NCI-H526 (cell line): ENCODE measurements at places on chromosomes 2 and 18.

- DNase-seq: no peak
Observed at GRCh38 chr2:68846091-68846490, 25.1 kb downstream of the BMP10 start.

DNA sequence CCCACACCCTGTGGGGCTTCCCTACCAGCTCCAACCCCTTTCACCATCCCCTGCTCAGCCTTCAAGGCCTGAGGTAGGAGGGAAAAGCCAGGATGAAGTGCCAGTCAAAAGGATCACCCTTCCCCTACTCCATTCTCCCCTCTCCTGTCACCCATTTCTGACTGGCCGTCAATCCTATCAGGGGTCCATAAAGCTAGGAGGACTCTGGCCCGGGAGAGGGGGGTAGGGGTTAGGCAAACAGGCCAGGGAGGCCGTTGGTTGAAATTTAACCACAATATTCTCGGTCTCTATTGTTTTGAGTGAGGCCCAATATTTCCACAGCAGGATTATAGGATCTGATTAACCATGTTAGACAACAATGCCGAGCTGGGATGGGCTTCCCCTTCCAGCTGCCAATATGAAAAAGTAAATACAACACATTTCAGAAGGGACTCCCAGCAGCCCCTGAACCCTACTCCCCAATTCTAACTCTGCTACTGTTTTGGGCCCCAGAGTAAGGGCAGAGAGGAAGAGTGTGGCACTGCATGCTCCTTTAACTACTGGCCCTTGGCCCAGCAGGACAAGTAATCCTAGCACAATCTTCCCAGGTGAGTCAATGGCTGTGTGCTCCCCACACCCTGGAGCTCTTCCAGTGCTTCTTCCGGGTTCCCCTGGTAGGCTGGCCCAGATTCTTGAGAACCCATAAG lies 10.6 kb upstream of the IHH start:
- DNase-seq: no peak

DNA sequence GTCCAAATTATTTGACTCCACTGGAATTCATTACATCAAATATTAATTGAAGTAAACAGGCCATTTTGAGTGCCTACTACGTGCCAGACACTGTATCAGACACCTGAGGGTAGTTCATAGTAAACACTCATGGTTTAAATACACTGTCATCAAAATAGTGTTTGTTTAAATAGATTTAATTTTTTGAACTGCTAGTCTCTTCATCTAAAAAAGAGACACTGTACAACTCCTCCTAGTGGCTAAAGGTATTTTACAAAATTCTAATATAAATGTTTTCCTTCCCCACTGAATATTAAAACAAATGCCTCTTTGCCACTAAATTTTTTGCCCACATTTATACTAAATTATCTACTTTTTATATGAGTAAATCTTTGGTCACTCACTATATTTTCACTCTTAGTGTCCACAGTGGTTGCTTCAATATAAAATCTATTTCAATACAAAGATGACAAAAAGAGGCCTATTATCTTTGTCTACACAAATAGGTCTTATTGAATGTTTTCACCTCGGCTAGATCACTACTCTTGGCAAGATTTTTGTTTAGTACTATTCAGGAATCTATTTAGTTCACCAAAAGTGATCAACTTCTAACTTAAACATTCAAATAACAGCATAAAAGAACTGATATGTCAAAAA lies 122.1 kb downstream of the TMEM247 start:
- peak; percentile 8 for DNase-seq

DNA sequence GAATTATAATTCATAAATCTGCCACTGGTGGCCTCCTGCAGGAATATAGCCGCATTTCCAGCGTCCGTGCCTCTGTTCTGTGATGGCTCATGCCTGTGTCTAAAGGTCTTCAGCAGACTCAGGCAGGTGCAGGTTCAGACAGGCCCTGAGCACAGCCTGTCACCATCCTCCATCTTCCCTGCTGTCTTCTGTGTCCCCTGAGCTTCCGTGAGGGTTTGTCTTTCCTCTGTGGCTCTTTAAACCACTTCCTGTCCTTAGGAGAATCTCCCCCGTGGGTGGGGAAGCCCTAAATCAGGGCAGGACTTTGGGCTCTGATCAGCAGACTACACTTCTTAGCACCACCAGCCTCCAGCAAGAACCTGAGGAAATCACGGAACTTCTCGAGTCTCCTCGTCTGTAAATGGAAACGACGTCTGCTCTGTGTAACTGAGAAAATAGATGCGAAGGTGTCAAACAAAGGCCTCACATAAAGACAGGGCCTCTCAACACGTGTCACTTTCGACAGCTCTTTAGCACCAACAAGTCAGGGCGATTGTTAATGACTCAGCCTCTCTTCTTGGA lies 24.1 kb upstream of the NFATC1 start:
- DNase-seq: no peak

DNA sequence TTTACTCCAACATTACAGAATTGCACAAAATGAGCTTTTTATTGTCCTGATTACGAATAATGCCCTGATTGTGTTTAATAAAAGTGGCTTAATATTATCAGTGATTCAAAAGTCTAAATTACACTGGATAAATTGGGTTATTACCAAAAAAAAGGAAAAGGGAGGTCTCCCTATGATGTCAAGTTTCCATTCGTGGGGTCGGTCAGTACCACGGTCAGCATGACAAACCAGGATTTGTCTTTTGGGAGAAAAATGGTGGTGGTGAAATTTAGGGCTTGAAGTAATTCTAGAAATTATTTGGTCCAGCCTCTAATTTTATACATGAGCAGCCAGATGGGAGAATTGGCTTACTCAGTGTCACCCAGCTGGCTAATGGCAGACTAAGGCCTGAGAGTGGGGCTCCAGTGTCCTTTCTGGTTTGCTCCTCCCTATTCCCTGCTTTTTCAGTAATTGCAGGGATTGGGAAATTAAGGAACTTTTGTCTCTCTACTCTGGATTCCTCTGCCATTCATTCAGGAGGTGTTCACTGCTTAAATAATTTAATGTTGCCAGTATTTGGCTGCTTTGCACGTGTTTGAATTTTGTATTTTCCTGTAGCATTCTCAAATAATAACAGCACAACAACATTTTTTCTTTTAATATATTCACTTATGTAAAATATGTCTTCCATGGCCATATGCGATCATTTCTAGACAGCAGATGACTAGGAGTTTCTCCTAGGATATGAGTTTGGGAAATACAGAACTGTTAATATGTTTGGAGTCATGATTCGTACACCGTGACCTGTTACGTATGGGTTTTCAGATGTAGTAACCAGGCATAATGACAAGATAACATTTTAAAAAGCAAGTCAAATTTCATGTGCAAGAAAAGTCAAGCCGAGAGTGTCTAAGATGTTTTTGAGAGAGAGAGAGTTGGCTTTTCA lies 128.9 kb upstream of the NOSTRIN start:
- DNase-seq: no peak

GRCh38 chr2:19785447-19785846 lies 116.3 kb downstream of the TTC32 start:
- DNase-seq: no peak

DNA sequence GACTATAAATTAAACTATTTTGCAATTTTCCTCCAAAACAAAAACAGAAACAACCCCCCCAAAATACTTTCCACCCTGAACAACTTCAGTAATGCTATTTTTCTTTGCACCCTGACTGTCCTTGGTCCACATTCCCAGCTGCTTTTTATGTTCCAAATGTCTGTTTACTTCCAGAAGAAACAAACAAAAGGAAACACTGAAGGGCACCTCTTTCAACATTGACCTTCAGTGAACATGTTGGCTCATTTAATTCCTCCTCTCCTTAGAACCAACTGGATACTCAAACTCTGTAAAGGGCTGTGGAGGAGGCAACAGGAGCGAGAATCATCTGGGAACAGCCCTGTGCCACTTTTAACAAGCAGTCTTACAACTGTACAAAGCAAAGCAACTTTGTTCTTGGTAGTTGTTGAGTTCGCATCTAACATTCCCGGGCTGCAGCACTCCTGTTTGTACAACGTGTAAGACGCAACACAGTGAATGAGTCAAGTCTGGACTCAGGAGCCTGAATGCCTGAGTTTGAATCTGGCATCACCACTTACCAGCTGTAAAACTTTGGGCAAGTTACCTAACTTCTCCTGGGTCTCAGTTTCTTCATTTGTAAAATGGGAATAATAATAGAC lies 111.4 kb upstream of the GATA6 start:
- DNase-seq: no peak

DNA sequence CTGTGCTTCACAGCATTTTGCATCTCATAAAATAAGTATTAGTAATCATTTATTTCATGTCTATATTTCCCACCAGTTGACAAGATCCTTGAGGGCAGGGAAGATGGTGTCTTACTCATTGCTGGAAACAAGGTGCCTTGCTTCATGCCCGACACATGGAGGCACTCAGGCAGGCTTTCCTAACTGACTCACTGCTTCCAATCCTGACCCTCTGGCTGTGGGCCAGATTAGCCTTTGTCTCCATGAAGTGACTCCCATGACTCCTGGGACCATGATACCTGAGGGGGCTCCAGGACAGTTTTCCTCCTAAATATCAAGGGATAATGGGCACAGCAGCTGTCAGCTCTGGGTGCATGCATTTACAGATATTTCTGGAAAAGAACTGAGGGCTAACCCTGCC lies 275.1 kb downstream of the AGPS start:
- no peak for DNase-seq

GRCh38 chr2:68819556-68819955 lies 51.6 kb downstream of the BMP10 start:
- DNase-seq: no peak

DNA sequence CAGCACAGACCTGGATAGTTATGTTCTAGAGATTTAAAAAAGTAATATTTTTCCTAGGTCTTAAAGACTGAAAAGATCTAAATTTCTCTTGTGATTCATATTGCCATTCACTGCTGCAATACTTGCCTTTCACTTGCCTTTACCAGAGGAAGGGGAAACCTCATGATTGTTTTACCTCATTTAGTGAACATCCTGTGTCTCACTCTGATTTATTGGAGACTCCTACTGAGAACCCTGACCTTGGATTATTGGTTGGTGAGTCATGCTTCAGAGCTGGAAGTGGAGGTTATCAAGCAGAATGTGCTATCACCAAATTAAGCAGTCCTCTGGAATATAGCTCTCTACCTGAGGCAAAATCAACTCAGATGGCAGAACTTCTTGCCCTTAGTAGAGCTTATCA lies 500.5 kb downstream of the TSN start:
- DNase-seq: no peak

DNA sequence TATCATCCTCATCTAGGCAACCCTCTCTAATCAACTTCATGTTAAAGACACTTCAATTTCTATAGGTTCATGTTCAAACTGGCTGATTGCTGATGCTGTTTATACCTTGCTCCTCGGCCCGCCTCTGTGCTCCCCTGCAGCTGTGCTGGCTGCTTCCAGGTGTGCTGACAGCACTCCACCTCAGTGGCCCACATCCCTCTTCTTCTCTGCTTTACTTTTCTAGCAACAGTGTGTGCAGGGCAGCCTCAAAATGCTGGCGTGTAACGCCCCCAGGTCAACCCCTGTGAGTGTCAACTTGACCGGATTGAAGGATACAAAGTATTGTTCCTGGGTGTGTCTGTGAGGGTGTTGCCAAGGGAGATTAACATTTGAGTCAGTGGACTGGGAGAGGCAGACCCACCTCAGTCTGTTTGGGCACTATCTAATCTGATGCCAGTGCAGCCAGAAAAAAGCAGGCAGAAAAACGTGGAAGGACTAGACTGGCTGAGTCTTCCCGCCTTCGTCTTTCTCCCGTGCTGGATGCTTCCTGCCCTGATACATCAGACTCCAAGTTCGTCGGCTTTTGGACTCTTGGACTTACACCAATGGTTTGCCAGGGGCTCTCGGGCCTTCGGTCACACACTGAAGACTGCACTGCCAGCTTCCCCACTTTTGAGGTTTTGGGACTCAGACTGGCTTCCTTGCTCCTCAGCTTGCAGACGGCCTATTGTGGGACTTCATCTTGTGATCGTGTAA lies 94.7 kb downstream of the COL6A3 start:
- no peak for DNase-seq

- DNase-seq: no peak
Observed at GRCh38 chr18:66048406-66048805, 297.6 kb downstream of the CDH7 start.

DNA sequence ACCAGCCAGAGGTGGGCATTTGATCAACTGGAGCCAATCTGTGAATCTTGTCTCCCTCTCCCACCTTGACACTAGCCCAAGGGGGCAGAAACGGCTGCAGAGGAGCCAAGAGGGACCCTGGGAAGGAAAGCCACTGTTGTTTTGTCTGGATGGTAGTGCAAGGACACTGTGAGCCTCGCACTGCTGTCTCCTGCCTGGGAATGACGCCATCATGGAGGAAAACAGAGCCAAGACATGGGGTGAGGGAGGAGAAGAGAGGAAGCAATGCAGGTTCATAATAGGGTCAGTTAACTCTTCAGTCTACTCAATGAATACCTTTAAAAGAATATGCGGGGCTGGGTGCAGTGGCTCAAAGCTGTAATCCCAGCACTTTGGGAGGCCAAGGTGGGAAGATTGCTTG lies 231.1 kb upstream of the AGAP1 start:
- no peak for DNase-seq

DNA sequence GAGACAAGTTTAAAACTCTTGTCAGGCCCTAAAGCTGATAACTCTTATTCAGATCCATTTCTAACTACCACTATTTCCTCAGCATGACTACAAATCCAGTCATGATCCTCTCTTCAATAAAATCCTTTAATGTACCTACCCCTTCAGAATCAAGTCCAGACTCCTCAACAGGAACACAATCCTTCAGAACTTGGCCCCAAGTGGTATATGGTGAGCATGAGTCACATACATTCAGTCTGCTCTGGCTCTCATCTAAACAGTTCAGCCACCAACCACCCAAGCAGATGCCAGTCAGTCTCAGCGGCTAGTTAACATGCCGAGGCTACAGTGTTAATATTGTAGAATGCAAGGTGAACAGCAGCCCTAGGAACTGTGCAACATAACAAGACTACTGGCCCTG lies 9.7 kb downstream of the LMAN2L start:
- DNase-seq: no peak

- DNase-seq: peak; percentile 52
Observed at GRCh38 chr2:200863782-200864175, 679 bp downstream of the CLK1 start.

DNA sequence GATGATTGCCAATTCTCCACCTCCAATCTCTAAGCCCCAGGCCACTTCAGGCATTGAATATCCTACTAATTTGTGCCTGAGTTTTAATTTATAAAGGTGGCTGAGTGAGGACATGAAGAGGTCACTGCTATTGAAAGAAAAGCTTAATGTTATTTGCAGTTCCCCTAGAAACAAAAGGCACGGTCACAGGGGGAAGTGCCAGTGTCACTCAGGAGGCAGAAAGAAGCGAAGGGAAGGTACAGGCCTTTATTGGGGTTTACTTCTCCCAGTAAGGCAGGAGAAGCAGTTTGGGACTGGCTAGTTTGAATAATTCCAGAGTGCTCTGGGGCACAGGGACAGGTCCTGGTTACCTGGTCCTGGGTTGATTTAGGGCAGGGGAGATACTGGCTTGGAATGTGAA lies 1.7 kb upstream of the ABHD1 start:
- DNase-seq: no peak

DNA sequence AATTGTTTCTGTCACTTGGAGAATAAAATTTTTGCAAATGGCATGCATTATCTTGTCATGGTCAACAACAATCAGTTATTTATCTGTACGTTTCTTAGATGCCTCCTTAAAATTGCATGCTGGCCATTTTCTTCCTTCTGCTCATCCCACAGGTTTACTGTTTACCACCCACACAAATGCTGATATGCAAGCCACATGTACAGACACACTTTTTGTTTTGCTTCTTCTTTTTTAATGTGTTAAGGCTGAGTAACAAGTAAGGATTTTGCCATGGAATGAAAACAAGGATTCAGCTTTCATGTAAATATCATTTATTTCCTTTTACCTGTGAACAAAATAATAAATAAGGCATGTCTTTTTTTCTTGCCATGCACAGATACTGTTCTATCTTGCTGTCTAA lies 1077.1 kb upstream of the ZEB2 start:
- DNase-seq: no peak

- DNase-seq: no peak
Observed at GRCh38 chr2:197800091-197800490, 4.3 kb upstream of the PLCL1 start.
